ENCODE measurements at places on chromosomes 5 and 9.

GRCh38 chr5:133653760-133654049 lies 41.4 kb upstream of the FSTL4 start:
- DNase-seq: no peak

DNA sequence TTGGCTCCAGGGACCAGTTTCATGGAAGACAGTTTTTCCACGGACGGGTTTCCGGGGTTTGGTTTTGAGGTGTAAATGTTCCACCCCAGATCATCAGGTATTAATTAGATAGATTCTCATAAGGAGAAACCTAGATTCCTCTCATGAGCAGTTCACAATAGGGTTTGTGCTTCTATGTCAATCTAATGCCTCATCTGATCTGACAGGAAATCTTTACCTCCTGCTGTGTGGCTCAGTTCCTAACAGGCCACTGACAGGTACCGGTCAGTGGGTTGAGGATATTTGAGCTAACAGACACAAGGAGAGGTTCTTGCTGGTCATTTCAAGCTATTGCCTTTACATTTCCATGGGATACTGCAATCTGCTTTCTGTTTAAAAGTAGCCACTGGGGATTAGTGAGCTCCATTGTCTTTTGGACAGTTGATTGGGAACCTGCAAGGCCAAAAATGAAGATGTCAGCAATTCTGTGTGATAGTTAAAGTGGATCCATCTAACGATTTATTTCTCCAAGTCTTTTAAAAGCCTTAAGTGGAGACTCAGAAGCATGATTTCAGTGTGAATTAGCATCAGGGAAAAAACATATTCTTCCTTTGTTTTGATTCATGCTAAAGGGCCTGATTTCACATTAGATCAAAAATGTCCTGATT lies 38.6 kb downstream of the MRPS30 start:
- DNase-seq: no peak

DNA sequence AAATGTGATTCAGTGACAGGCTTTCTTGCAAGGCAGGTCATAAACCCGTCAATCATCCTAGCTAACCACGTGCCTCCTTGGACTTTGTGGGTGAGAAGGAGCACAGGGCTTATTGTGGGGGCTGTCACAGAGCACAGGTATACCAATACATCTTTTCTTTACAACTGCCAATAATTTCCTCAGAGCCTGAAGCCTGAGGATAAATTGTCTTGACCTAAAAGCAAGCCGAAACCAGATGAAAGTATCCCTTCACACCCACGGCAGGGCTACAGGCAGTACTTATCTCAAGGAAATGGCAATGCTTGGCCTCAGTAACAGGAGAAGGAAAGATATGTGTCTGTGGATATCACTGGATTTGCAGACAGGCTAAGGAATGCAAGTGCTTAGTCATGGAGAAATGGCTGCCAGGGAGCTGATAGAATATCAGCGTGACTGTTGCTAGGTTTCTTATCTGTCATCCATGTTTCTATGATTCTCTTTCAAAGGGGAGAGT lies 90.3 kb upstream of the ZNF366 start:
- no peak for DNase-seq

DNA sequence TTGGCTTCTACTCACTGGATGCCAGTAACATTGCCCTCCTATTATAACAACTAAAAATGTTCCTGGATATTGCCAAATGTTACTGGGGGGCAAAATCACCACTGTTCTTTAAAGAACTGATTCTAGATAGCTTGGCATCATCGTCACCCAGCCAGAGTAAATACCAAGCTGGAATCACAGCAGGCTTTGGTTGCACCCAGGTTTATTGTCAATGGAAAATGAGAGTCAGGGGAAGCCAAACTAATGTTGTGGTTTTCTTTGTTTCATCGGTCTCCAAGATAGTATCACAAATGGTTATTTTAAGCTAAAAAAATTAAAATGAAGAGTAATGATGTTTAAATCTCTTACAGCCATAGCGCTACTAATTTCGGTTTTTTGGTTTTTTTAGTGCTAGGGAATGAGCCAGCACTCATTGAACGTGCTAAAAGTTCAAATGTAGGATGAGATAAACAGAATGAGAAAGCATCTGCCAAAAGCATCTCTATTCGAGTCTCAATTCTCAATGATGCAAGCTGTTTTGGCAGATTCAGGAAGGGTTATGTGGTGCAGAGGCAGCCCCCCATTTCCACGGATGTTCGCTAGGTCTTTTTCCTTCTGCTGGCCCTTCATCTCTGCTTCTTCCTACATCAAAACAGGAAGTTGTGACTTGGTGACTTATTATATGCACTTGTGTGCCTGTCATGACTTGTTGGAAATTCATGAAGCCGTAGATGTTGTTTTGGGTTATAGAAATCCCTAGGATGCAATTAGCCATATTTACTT lies 558.0 kb downstream of the EBF1 start:
- DNase-seq: no peak

DNA sequence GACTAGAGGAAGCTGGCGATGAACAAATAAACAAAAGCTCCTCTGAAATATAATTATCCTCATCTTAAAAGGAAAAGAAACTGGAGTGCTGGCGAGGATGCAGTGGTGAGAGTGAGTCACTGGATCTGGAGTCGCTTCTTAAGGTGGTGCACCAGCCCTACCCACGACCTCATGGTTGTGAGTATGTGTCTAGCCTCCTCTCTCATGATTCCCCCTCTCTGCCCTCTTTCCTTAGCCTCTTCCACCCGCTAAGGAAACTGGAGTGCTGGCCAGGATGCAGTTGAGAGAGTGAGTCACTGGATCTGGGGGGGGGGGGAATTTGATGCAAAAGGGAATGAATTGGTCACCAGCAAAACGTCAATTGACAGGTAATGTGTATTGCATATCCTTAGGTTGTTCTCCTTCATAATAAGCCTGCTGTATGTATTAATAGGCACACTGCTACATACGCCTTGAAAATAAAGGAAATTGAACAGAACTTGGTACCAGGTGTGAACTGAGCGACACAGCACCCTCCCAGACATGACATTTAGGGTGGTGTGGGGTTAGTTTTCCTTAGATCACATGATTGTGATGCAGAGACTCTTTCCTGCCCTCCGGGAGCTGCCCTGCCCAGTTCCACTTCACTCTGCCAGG lies 36.3 kb upstream of the EBF1 start:
- DNase-seq: no peak

DNA sequence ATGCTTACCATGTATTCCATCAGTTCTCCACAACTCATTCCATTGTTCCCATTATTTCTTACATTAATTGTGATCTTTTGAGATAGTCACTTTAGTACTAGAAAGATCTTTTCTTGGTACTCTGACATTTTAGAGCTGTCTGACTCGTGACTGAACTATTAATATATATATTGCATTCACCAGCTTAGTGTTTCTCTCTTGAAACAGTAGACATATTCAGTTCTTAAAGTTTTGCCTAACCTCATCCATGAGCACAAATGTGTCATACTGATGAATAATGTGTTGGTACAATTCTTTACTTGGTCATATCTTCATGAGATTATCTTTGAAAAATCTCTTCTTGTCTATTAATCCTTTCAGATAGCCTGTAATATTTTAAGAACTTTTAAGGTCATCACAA lies 74.3 kb downstream of the NLN start:
- no peak for DNase-seq

GRCh38 chr9:37121881-37122280 lies 1.5 kb downstream of the ZCCHC7 start:
- DNase-seq: no peak

DNA sequence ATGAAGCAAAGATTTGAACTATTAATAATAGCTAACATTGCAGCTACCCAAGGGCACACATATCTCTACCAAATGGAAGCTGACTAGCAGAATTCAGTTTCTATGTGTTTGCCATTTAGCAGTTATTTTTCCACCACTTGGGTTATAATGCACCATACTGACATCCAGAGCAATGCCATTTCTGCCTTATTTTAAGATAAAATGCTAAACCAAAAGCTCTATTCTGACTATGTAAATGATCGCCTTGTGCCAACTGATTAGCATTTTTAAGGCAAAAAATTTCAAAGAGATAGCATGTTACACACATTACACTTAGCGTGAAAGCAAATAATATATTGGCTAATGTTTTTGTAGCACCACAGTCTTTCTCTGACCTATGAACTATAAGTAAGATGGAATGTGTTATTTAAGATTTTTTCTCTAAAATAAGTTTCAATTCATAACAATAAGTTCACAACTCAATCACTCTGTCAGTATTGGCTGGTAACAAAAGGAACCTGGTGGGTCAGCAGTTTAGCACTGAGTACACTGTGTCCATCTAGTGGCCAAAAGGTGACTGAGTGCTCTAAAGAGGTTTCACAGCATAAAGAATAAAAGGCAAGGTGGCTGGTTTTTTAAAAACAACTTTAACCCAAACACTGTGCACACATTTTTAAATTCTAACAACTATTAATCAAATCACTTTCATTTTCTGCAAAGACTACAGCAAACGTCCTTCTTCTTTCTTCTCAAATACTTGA lies 443.5 kb downstream of the PDE4D start:
- DNase-seq: no peak

GRCh38 chr9:110440172-110440571 lies 102.5 kb upstream of the TXNDC8 start:
- no peak for DNase-seq

Data from CD4-positive, alpha-beta T cell treated with Interferon gamma for 1 hour (primary cell).